ENCODE measurements at places on chromosomes 1 and 21.
A peak's percentile ranks its signal among the peaks of the same experiment; 100 is the strongest.

DNA sequence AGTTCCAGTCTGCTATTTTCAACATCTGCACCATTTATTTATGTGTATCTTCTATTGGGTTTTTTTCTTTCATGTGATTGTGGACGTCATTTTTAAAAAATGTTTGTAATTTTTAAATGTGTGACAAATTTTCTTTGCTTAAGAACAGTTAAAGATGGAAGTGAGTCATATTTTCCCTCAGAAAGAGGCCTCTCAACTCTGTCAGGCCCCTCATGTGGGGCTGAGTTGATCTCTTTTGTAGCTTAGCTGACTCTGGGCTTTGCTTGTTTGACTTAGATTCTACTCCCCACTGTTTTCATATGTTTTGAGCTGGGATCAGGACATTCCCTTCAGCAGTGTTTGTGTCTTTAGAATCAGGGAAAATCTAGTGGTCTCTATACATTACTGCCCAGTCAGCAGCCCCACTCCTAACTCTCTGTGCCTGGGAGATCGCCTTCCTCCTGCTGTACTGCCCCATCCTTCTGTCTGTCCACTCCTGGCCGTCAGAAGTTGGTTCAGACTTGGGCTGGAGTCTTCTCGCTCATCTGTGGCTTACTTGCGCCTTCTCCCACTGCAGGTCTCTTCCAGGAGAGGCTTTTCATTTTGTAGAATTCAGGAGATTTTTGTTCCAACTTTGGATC, 137.4 kb downstream of the DYRK1A start:
- DNase-seq = no peak

DNA sequence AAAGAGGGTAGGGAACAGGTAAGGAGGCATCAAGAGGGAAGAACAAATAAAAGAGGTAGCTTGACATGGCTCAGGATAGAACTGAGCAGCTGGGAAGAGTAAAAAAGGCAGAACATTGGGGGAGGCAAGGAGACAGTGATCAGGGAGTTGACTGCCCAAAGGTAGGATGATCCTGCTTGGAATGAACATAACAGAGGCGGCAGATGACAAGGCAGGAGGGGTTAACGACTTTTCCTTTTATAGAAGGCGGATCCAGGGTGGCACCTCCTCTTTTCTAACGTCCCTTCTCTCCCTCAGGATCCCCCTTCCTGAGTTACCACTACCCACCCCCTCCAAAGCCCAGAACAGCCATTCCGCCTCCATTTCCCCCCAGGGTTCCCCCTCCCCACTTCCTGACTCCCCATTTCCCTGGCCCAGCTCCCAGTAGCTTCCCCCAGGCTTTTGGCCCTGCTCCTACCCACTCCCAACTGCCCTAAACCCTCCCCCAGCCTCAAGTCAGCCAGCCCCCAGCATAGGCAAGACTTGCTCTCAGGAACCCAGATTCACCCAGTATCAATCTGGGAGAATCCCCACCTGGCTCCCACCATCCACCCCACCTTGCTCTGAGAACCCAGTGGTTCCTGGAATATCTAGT, 769 bp upstream of the ADAMTS4 start:
- DNase-seq = no peak

DNA sequence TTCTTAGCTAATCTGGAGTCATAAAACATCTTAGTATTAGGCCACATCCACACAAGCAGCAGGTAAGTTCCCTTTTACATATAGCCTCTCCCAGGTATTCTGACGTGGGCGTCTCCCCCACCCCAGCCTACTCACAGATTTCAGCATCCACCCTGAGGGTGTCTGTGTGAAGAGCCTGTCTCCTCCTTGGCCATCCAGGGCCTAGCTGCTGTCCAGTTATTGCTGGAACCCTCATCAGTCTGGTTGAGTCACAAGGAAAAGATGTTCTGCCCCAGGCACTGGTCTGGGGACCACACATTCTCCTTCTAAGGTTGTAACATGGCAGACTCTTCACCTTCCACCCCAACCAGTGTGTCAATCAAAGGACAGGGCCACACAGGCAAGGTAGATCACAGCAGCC, 57.6 kb downstream of the ETS2 start:
- no peak for DNase-seq

- DNase-seq = no peak
Measured at GRCh38 chr1:229716069-229716468, 90.0 kb downstream of the URB2 start.

DNA sequence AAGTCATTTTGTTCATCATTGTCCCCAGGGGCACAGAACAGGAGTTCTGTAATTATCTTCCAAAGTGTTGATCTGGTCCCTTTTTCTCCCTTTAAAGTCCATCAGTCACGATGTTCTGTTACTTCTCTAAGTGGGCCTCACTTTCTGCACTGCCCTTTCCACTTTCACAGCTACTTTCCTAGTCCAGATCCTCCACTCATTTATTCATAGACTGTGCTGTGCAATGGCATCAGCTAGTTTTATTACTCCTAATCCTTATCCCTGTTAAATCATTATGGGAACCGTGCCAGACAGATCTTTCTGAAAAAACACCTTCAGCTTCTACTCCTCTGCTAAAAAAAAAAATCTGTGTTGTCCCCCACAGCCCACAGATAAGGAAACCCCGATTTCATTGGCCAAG, 64.0 kb upstream of the BCL10 start:
- DNase-seq = no peak

DNA sequence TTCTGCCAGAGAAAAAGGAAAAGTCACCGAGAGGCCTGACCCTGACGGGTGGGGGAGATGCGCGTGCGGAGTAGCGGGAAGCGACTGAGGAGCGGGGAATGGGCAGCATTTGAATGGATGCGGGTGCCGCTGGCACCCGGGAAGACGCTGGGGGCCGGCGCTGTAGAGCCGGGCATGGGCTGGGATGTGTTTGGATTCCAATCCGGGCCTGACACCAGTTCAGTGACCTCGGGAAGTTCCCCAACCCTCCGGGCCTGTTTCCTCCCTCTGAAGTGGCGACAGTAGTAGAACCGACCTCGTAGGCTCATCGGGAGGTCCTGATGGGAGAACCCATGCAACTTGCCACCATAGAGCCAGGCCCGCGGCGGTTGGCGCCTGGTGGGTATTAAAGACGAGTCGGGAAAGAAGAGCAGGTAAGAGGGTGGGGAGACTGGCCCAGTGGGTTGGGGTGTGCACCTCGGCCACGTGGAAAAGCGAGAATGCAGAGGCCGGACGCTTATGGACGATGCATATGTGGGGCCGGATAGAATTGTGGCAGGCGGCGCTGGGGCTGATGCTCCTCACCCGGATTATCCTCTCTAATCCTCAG, 642 bp upstream of the SLC16A1 start:
- peak; percentile 1 for DNase-seq

- no peak for DNase-seq
Measured at GRCh38 chr1:95041491-95042165, 31.1 kb downstream of the ALG14 start.

- no peak for DNase-seq
Measured at GRCh38 chr1:1626207-1627141, 5.5 kb upstream of the MMP23B start.

DNA sequence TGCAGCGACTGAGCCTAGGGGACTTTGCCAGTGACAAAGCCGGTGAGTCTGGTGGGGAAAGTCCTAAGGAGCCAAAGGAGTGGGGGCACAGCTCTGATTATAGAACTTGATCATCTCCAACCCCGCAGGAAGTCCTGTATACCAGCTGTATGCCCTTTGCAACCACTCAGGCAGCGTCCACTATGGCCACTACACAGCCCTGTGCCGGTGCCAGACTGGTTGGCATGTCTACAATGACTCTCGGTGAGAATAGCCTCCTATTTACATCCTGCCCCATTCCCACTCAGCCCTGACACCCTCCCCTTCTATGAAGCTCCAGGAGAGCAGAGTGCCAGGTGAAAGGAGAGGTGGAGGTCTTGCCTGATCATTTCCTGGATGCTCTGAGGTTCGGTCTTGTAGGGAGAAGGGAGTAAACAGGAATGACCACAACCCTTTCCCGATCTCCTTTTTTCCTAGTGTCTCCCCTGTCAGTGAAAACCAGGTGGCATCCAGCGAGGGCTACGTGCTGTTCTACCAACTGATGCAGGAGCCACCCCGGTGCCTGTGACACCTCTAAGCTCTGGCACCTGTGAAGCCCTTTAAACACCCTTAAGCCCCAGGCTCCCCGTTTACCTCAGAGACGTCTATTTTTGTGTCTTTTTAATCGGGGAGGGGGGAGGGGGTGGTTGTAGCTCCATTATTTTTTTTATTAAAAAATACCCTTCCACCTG, 1.2 kb upstream of the PPOX start:
- no peak for DNase-seq

GRCh38 chr1:203056012-203056411, 29.7 kb downstream of the PPFIA4 start:
- no peak for DNase-seq

- peak; percentile 50 for DNase-seq
Measured at GRCh38 chr1:26145041-26145959, 13.6 kb upstream of the FAM110D start.

- no peak for DNase-seq
Measured at GRCh38 chr1:217525773-217526490, 105.0 kb downstream of the GPATCH2 start.

DNA sequence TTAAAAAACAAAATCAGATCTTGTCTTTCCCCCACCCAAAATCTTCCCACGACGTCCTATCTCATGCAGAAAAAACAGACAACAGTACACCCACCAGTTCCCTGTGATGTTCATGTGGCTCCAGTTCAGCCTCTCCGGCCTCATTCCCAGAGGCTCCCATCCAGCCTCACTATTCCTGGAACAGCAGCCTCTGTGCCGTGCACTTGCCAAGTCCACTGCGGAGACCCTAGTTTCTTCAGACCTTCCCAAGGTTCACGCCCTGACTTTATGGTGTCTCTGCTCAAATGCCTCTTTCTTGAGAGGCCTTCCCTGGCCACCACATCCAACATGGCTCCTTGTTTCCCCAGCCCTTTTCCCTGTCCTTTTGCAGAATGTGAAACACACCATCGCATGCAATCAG, 106.3 kb upstream of the BACE2 start:
- DNase-seq = no peak
